IMR-90 (cell line): ENCODE measurements at places on chromosomes 3 and 15.

- H3K27me3 ChIP-seq: no peaks in the 10 kb centered on the region
- peaks cover 25% of the 10 kb centered on the region for H3K36me3 ChIP-seq
- peak; percentile 52 for DNase-seq
- H3K27ac ChIP-seq: no peak overlapping the region
- H3K4me1 ChIP-seq: peaks cover 6% of the 10 kb centered on the region; the same call in 1 of the 2 replicates
Measured at GRCh38 chr3:64000453-64001055, 22.7 kb downstream of the PSMD6 start.

DNA sequence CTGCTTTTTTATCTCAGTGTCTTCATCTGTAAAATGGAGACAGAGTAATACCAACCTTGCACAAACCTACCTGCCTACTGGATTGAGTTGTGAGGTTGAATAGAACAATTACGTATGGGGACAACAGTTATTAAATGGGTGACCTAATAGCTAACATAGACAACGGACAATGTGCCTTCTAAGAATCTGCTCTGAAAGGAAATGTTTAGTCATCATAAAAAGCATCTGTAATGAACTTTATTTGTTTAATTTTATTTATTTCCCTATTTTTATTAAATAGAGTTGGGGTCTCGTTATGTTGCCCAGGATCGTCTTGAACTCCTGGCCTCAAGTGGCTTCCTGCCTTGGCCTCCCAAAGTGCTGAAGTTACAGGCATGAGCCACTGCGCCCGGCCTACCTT lies 59.2 kb upstream of the C15orf61 start:
- DNase-seq: no peak
- H3K27me3 ChIP-seq: peaks cover 32% of the 10 kb centered on the region
- H3K27ac ChIP-seq: no peak overlapping the region
- H3K36me3 ChIP-seq: no peaks in the 10 kb centered on the region

DNA sequence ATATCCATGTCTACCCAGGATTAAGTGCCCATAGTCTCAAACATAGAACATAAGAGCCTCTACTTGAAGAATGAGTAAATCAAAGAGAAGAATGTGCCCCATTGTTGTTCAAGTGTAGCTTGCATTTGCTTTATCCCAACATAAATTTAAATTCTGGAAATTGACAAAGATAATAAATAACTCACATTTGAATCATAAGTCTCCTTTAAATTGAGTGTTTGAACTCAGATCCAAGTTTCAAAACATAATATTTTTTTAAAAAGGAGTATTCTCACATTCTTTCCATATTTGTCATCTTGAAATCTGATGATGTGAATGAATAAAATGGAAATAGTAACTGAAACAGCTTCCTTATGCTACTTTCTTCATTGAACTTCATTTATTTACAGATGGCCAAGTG lies 135.2 kb downstream of the MECOM start:
- H3K4me1 ChIP-seq: no peaks in the 10 kb centered on the region; the same call in 1 of the 2 replicates
- H3K27ac ChIP-seq: no peak overlapping the region
- H3K4me3 ChIP-seq: no peak overlapping the region
- DNase-seq: peak; percentile 42
- H3K36me3 ChIP-seq: no peaks in the 10 kb centered on the region

GRCh38 chr3:138594150-138594934 lies at the start of gene CEP70:
Gene CEP70 (minus strand): TSS chr3:138594260. CDS start chr3:138572927, 21,333 bp downstream.
- peak within 1 kb of the TSS; percentile 58 for H3K27ac ChIP-seq
- no peaks in the 10 kb centered on the region for H3K27me3 ChIP-seq
- no peaks in the 10 kb centered on the region for H3K36me3 ChIP-seq
- peak within 1 kb of the TSS; percentile 54 for H3K4me3 ChIP-seq
- DNase-seq: peak; percentile 95

- H3K36me3 ChIP-seq: no peaks in the 10 kb centered on the region
- H3K4me1 ChIP-seq: peaks cover 3% of the 10 kb centered on the region; the same call in 1 of the 2 replicates
- H3K4me3 ChIP-seq: no peak overlapping the region
- H3K27me3 ChIP-seq: peaks cover 86% of the 10 kb centered on the region
- no peak for DNase-seq
- no peak overlapping the region for H3K27ac ChIP-seq
Measured at GRCh38 chr15:77633913-77634265, 1.2 kb upstream of the LINGO1 start.

DNA sequence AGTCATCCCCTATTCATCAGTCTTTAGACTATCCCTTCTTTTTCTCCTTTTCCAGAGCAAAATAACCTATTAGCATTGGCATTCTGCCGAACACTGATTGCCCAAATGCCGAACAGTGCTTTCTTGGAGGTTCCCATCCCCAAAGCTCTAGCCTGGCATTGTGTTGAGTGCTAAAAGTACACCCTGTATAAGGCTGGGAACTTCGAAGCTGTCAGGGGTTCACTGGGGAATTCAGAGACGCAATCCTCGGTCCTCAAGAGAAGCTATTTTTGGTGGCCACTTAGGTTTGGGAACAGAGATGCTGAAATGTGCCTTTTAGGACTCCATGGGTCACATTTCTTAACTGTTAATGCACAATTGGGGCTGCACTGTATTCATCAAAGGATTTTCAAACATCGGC lies 8.4 kb downstream of the FRMD5 start:
- no peaks in the 10 kb centered on the region for H3K36me3 ChIP-seq
- no peak overlapping the region for H3K27ac ChIP-seq
- H3K27me3 ChIP-seq: no peaks in the 10 kb centered on the region
- no peak for DNase-seq

DNA sequence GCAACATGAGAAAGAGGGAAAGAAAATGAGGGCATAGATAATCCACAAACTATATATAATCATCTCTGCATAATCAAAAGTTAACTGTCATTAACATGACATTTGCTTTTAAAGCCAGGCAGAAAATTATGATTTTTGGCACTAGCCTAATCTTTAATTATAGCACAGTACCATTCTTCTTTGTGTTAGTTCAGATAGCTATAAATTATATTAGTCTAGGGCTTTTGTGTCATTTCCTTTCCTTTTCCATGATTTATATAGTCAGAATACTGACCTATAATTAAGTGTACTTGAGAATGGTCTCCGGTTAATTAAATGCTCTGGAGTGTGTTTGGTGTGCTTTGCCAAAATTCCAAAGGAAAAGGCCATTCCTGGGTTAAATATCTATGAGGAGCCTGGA lies 441.9 kb upstream of the THRB start:
- H3K27ac ChIP-seq: no peak overlapping the region
- H3K36me3 ChIP-seq: no peaks in the 10 kb centered on the region
- no peaks in the 10 kb centered on the region for H3K4me1 ChIP-seq
- DNase-seq: no peak
- no peaks in the 10 kb centered on the region for H3K27me3 ChIP-seq

- H3K27ac ChIP-seq: no peak overlapping the region
- no peak overlapping the region for H3K4me3 ChIP-seq
- no peak for DNase-seq
- no peaks in the 10 kb centered on the region for H3K27me3 ChIP-seq
Measured at GRCh38 chr15:37057256-37057655, 43.1 kb downstream of the MEIS2 start.
